Fibroblast of skin of left quadriceps (primary cell): ENCODE measurements at places on chromosomes 6 and 20.

DNA sequence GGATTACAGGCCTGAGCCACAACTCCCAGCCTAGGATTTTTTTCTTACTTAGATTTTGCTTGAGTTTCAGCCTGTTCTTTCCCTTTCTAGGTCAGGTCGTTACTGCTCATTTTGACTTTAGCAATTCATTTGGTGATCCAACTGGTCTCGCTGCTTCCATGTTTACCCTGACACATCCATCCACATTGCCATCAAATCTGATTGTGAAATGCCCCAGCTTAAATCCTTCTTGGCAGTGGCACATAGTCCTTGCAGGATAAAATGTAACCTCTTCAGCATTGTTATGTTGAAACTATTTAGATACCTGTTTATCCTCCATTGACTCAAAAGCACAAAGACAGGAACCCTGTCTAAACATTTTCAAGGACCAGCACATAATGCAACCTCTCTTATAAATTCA, 77.2 kb downstream of the DNAH8 start:
- DNase-seq, result no peak

- no peak for DNase-seq
Measured at GRCh38 chr6:130055271-130055670, 36.9 kb downstream of the L3MBTL3 start.

DNA sequence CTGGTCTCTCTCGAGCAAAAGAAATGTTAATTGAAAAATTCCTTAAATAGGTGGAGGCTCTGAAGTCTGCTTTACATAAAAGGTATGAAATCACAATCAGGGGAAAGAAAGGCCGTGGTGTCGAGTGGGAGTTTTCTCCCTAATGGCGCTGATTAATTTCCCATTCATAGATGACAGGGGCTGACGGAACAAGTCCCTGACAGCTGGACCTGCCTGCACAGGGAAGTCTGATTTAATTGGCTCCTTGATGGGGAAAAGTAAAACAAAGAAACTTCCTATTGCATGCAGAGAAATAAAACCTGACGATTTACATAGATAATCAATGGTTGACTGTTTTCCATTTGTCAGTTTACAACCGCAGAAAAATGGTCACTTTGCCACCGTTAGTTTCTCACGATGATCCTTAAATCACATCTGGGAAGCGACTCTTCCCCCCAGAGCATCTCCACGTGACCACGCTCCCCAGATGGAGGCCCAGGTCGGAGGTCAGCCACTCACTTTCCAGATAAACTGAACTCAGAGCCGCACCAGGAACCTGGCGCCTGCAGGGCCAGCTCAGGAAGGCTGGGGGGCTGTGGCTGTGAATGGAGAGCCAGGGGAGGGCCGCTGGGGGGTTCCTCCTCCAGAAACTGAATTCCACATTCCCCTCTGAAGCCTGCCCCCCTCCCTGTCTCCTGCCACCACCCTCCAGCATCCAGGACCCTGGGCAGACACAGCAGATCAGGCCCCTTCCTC, 55.3 kb downstream of the DLL1 start:
- DNase-seq, result no peak

DNA sequence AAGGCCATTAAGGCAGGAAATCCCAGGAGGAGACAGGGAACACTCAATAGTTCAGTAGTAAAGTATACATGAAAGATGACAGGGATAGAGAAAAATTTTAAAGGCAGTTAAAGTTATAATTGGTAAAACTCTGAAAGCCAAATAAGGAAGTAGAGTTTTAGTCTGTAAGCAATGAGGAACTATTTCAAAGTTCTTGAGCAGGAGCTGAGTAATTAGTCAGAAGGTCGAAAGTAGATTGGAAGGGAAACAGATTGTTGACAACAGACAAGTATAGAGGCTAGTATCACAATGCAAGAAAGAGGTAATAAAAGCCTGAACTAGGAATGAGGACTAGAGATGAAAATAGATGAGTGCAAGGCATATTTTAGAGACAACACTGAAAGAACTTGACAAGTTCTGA, 150.3 kb downstream of the CDK19 start:
- peak; percentile 27 for DNase-seq

DNA sequence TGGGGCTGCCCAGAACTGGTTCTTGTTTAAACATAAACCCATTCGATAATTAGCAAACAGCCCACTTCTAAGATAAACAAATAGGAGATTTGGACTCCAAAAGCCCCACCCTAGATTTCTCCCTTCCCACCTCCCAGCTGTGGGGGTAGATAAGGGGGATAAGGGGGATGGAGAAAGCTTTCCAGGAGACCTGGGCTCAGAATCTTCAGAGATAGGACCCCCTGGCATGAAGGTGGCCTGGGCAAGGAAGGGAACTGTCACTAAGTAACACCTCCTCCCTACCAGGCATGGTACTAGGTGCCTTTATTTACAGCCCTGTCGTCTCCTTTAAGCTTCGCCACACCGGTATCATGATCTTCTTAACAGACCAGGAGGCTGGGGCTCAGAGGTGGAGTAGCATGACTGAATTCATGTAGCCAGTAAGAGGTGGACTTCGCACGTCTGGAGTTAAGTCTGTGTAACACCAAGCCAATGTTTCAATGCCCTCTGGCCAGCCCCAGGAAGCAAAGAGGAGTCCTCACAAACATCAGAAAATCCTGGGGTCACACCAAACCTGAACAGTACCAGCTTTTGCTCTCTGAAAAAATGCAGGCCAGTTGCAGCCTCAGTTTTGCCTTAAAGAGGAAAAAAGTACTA, 4.6 kb downstream of the SDC4 start:
- no peak for DNase-seq

GRCh38 chr6:149015535-149016525, 269.0 kb downstream of the UST start:
- no peak for DNase-seq

DNA sequence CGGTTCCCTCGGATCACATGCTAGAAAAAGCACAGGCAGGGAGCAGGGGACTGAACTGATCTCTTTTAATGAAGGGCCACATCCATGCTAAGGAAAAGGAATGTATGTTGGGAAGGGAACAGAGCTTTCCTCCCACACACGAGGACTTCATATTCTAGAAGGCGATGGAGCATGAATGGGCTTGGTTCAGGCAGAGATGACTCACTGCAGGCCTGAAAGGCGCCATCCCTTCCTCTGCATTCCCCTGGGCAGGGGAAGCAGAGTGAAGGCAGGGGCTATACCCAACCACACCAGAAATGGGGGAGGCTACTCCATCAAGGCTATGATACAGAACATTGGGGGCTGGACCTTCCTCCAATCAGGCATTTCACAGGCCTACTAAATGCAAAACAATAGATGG, 30.6 kb downstream of the ELMO2 start:
- DNase-seq, result no peak

GRCh38 chr20:17955302-17955701, 13.3 kb downstream of the SNX5 start:
- no peak for DNase-seq

DNA sequence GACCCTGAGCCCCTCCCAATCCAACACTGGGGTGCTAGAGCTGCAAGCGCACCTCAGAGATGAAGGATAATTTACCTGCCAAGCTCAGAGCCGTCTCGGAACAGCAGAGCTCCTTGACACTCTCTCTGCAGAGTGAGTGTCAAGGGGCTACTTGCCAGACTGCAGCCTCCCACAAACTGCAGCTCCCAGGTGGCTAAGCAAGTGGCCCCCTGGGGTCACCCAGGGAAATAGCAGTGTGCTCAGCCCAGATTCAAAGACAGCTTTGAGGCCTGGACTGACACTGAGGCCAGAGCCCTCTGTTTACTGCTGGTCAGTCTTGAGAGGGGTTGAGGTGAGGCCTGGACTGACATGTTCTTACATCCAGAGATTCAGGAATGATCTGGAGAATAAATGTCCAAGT, 46.0 kb upstream of the GJA1 start:
- DNase-seq, result no peak

GRCh38 chr6:129146902-129147301, 264.0 kb downstream of the LAMA2 start:
- DNase-seq, result no peak

- DNase-seq, result peak; percentile 36
Measured at GRCh38 chr20:38049800-38050199, 16.3 kb downstream of the RPRD1B start.
